ENCODE measurements at places on chromosomes 1 and 21.

- DNase-seq = no peak
Measured at GRCh38 chr1:180787628-180788307, 124.9 kb upstream of the KIAA1614 start.

GRCh38 chr1:215160351-215160750 is 77.8 kb downstream of the KCNK2 start:
- DNase-seq = no peak

GRCh38 chr1:116891396-116892079 is 18.2 kb upstream of the PTGFRN start:
- DNase-seq = no peak

GRCh38 chr1:55045430-55045829 is 6.1 kb downstream of the PCSK9 start:
- DNase-seq = no peak

GRCh38 chr1:151935154-151935553 is 25.8 kb upstream of the THEM4 start:
- no peak for DNase-seq

GRCh38 chr1:216464489-216464888 is 41.2 kb upstream of the USH2A start:
- no peak for DNase-seq

- no peak for DNase-seq
Measured at GRCh38 chr1:192660613-192661012, 24.7 kb downstream of the RGS13 start.

DNA sequence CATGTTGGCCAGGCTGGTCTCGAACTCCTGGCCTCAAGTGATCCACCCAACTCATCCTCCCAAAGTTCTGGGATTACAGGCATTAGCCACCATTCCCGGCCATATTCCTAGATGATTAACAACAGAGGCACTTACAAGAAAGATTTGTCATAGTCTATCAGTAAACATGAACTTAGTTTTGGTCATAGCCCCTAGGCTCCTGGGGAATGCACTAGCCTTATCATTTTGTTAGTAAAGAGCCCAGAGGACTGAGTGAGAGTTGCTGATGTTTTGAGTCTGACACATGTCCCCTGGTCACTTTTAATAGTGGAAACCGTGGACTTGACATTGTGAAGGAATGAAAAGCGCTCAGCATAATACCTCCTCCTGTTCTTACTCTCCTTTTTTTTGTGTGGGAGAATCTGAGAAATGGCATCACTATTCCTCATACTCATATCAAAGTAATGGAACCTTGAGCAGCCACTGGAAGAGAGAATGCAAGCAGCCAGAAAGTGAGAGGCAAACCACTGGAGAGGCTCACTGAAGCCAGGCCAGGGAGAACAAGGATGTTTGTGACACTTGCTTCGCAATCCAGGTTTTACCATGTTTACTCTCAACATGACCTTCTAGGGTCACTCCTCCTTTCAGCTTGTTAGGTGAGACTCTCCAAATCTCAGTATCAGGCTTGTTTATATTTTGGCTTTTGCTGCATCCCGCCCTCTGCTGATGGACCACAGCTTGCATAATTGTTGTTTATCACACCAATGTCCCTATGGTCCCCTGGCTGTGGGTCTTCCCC is 14.8 kb downstream of the ATP1B1 start:
- no peak for DNase-seq

GRCh38 chr21:44868707-44869106 is 4.8 kb downstream of the PTTG1IP start:
- DNase-seq = no peak

- no peak for DNase-seq
Measured at GRCh38 chr21:18722193-18722592, 318.6 kb upstream of the TMPRSS15 start.

DNA sequence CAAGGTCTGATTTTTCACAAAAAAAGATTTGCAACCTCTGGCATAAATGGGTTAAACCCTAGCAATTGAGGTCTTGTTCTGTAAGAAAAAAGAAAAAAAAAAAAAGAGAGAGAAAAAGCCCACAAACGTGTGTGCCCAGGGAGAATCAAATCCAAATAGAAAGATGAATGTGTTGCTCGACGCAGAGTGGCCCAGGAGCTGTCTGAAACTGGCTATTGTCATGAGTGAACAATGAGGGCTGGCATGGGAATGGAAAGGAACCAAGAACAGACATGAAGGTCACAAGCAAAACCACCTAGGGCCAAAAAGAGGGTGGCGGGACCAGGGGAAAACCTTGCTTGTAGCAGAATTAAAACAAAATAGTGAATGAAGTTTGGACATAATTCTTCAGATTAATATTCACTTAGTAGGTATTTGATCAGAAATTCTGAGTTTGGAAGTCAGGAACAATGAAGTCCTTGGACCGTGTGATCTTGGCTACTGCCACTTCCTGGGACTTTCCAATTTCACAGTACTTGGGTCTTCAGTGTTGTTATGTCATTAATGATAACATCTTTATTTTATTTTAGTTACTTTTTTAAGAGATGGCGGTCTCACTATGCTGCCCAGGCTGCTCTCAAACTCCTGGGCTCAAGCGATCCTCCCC is 3.1 kb downstream of the ENO1 start:
- no peak for DNase-seq

DNA sequence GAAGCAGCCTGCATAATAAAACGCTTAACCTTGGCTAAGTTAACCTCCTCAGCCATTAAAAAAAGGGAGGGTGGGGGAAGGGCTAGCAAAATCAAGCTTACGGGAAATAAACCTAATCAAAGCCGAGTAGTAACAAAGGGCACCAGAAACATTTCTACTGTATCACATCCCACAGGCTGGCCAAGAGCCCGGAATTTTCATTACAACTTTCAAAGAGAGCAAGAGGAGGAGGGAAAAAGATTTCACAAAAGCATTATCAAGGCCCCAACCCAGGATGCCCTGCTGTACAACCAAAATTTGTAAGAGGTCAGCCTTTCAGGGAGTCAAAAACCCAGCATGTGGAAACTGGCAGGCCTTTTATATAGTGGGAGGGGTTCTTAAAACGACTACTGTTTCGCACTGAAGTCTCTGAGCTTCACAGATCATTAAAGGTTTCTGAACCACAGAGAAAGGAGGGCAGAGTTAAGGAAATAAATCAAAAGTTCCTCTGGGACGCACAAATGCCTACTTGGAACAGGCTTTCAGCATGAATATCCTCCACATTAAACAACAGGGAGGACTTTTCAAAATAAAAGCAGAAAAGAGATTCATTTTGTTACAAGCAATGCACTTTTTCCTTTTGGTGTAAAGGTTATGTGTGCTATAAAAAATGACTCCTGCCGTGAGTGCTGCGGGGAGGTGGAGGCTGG is 90.4 kb downstream of the SLC45A1 start:
- no peak for DNase-seq

GRCh38 chr1:204756811-204757210 is 71.3 kb upstream of the LRRN2 start:
- DNase-seq = no peak

GRCh38 chr1:223233410-223234169 is 90.5 kb upstream of the TLR5 start:
- no peak for DNase-seq

DNA sequence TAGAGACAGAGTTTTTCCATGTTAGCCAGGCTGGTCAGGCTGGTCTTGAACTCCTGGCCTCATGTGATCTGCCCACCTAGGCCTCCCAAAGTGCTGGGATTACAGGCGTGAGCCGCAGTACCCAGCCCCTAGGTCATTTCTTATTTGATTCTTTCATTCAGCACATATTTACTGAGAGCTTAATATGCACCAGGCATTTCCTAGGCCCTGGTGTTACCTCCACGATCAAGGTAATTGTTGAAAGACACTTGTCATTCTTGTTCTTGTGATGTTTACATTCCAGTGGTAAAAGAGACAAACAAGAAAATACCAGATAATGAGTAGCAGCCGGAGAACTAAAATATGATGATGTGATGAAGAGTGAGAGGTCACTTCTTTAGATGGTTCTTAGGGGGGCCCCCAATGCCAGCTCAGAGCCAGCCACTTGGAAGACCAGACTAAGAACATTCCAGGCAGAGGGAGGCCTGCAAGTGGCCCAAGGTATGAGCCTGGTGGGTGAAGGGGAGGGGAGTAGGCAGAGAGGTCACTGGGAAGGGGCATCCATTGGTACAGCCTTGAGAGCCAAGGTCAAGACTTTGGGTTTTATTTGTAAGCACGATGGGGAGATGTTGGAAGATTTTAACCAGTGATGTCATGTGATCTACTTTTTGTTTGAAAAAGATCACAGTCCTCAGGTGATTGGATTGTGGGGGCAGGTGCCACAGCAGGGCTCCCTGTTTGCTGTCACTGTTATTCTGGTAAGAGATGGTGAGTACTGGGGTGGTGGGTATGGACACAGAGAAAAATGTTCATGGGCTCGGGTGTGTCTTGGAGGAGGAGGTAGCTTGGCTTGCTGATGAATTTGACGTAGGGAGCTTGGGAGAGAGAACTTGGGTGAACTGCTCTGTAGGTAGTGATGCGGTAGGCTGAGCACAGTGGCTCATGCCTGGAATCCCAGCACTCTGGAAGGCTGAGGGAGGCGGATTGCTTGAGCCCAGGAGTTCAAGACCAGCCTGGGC is 18.7 kb downstream of the UBE2Q1 start:
- DNase-seq = no peak

DNA sequence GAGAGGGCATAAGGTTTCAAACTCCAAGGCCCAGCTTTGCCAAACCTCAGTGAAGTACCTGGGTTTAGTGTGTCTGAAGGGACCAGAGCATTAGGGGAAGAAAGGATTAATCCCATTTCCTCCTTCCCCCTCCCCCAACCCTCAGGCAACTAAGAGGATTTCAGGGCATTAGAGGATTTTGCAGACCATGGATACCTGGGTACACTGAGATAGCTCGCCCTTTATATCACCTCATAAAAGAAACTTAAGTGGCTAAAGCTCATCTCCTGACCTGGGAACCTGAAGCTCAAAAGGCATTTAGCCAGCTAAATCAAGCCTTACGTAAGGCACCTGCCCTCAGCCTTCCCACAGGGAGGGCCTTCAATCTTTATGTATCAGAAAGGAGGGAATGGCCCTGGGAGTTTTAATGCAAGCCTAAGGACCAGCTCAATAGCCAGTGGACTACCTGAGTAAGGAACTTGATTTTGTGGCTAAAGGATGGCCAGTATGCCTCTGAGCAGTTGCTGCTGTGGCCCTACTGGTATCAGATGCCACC is 26.4 kb upstream of the SMYD3 start:
- DNase-seq = no peak

- no peak for DNase-seq
Measured at GRCh38 chr1:206801467-206801866, 29.2 kb upstream of the IL10 start.

GRCh38 chr1:231683439-231684165 is 57.0 kb downstream of the DISC1 start:
- DNase-seq = no peak

DNA sequence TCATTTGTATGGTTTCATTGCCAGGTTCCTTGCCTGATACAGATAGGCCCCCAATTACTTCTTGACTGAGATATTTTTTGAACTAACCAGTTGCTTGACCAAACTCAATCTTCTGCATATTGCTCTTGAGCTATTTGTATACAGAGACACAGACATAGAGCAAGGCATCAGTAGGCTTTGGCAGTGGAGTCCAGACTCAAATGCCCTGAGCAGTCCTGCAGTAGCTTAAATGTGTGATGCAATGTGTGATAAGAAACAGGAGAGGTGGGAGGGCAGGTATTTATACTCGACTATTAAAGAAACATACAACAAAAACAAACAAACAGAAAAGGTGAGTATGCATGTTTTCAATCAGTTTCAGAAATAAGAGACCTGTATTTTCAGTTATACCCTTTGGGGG is 197.9 kb upstream of the DAB1 start:
- DNase-seq = no peak

GRCh38 chr1:107213225-107213624 is 72.4 kb downstream of the NTNG1 start:
- DNase-seq = no peak

DNA sequence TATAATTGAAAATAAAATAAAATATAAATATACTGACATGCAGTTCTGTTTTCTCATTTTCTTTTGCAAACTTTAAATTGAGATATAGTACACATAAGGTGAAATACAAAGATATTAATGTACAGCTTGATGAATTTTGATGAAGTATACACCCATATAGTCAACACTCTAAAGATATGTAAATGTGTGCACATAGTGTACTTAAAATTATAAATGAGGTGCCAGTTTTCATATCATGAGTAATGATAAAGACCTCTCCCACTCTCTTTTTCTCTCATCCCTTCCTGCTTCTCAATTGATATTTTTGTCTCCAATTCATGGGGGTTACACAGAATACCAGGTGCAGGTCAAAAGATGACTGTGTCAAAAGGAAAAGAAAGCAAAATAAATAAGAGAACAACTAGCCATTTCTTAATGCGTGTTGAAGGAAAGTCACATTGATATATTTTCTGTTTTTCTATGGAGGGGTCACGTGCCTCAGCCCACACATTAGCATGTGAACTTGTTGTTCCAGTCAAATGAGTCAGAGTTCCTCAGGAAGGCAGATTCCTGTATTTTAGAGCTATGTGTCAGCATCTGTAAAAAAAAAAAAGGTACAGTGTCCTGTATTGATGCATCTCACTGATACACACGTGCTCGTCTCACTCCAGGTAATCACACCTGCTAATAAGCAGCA is 64.3 kb upstream of the HOOK1 start:
- no peak for DNase-seq

DNA sequence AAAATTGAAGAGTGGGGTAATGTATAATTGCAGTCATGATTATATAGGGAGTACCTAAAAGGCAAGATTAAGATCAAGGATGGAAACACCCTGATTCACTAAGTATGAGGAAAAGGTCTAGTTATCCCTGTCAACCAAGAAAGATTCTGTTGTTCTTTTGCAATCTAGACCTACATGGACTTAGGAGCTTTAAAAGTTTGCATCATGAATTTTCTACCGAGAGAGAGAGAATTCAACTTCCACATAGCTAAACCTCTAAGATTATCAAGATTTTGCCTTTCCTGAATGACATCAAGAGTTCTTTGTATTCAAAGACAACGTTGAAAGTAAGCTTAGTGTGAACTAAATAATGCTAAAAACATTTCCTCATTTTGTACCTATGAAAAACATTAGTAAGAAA is 78.8 kb upstream of the RBM34 start:
- no peak for DNase-seq

GRCh38 chr1:224922404-224923164 is 6.9 kb upstream of the DNAH14 start:
- DNase-seq = no peak

DNA sequence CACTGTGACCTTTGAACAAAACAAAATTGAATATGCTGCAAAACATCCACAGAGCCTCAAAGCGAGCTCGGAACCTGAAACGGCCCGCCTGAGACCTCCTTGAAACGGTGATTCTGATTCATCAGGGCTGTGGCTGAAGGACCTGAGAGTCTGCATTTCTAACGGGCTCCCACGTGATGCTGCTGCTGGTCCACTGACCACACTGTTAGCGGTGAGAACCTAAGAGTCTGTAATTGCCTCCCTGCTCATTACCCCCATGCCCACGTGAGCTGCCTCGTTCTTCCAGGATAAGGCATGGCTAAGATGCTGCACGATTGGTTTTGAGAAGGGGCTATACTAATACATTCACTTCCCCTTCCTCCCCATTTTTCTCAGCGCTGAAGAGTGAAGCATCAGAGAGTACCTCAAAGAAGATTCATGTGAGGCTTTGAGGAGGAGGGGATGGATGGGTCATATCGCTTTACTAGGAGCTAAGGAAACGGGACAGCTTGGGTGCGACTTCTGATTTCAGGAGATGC is 9.7 kb downstream of the TLR5 start:
- DNase-seq = no peak

Measured in GDM1 (cell line).